Upper lobe of left lung (tissue), 6 donors: ENCODE measurements at places on chromosomes 1 and 21. TPM values are rescaled to one million over a fixed set of nuclear protein-coding genes. Genes with fewer than 3 reads are reported as not detected.

- peak; percentile 46 for DNase-seq
These were observed 3.2 kb upstream of the THEMIS2 start for GRCh38 chr1:27868932-27869718.

- DNase-seq, result peak; percentile 59
These were observed 53.6 kb downstream of the ACBD3 start for GRCh38 chr1:226132728-226133503.

DNA sequence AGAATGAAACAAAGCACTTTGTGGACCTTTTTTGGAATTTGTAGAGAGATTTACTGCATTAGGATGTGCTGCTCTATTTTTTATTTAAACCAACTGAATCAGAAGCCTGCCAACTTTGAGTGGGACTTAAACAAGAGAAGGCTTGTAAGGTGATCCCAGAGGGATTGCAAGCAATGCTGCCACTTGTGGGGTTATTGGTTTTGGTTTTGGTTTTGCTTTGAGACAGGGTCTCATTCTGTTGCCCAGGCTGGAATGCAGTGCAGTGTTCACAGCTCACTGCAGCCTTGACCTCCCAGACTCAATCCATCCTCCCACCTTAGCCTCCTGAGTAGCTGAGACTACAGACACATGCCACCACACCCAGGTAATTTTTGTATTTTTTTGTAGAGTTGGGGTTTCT, 32.2 kb upstream of the GNG5 start:
- DNase-seq, result no peak

FCRL4 gene
- total RNA-seq, result not detected

DNA sequence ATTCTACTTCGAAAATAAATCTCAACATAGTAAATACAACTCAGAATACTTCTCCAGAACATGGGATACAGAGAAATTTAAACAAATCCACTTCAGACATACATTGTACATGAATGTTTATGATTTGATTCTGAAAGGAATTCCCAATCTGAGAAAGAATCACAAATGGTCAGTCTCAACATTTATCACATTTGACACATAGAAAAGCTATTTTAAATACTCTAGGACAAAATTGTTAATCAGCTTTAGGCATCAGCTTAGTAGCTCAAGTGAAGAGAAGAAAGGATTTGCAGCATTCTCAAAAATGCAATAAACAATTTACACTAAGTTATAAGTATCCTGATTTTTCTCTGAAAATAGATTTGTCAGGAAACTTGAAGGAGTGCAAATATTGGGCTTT, 184.8 kb downstream of the PTPRC start:
- DNase-seq, result no peak

BTBD8 gene
- total RNA-seq, result 17.8 TPM

MECR gene
- total RNA-seq, result 18.0 TPM

GRCh38 chr1:119084798-119085197, 55.7 kb downstream of the WARS2 start:
- DNase-seq, result no peak

TNFSF18 gene
- not detected for total RNA-seq

- DNase-seq, result no peak
These were observed 114.4 kb upstream of the GADD45A start for GRCh38 chr1:67570486-67571143.
